Hematopoietic multipotent progenitor cell treated with erythropoietin and hydrocortisone succinate and interleukin-3 and kit ligand, for 15 days (in vitro differentiated cells): ENCODE measurements at places on chromosomes 6 and 20.
A peak's percentile ranks its signal among the peaks of the same experiment; 100 is the strongest.

DNA sequence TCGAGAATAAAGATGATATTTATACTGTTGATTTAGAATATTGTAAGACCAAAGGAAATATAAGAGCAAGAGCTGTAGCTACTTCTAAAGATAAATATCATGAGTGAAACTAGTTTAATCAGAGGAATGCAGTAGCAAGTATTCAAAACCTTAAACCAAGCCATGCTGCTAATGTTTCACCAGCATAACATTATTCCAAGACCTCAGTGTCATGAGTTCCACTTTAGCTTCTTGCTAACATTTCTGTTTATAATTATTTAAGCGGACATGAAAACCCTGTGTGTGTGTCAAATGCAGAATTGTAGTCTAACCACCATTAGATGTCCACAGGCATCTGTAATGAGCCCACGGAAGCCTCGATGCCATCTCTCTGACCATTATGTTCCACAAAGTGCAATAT, 752.6 kb upstream of the MARCKS start:
- no peak for DNase-seq

- DNase-seq: no peak
Observed at GRCh38 chr6:12170351-12171092, 119.6 kb upstream of the EDN1 start.

GRCh38 chr6:43771858-43772680, 2.1 kb downstream of the VEGFA start:
- DNase-seq: peak; percentile 81

DNA sequence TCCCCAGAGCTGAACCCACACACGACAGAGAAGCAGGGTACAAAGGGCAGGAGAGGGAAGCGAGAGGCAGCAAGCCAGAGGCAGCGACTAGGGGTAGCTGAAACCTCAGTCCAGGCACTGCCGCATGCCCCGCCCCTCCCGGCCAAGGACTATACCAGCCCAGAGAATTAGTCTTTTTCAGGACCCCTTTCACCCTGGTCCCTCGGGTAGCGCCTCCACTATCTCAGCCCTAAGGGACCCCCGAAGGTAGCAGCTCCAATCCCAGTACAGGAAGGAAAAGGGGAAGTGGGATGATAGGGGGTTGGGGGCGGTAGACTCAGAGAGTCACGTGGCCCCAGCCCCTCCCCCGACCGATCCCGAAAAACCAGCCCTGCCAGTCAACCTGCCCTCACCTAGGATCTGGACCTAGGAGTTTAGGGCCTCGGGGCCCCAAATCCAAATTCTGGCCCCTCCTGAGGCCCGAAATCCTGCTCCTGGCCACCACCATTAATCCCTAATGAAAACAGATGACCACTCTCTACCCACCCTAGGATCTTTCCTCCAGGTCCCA, 1.3 kb downstream of the RGL2 start:
- DNase-seq: no peak

GRCh38 chr20:20549704-20550103, 162.7 kb downstream of the RALGAPA2 start:
- no peak for DNase-seq

DNA sequence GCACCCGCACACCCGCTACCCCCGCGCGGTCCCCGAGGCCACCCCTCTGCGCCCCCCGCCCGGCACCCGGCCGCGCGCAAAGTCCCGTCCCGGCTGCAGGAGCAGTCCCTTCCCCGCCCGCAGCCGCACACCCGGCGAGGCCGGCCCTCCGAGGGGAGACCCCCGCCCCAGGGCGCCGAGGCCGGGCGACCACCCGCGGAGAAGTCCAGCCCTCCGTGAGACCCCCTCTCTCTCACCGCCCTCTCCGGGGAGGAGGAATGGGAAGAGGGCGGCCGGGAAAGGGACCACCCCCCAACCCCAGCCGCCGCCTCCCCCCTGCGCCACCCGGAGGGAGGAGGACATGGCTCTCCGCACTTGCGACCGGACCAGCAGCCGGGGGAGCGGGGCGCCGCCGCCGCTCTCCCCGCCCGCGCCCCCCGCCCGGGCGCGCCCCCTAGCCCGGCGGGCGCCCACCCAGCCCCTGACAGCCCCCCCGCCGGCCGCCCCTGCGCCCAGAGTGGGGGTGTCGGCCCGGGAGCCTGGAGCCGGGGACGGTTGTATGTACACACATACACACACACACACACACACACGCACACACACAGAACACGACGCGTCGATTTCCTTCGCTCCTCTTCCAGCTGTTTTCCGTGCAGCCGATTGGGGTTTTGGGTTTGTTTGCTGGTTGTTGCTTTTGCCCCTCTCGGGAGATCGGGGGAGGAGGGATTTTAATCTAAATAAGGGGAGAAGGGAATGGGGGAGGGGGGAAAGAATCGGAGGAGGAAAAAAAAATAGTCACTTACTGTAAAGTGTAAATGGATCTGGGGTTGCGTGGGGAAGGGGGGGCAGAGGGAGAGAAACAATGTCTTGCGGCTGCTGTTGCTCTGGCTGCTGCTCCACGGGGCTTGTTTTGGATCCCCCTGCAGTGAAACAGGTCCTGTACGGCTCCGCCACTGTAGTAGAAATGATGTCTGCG, at the start of gene ATXN1:
TSS of gene ATXN1 (minus strand) at position 945 of the 955 bp plus-strand sequence.
- DNase-seq: no peak
